SK-N-SH treated with all-trans-retinoic acid at 6 μM for 48 hours (cell line): ENCODE measurements at places on chromosomes 11 and 22.

- ATAC-seq, result no peak
These were observed 4.9 kb upstream of the IFITM10 start for GRCh38 chr11:1755344-1755691.

- no peak for ATAC-seq
These were observed 2.1 kb upstream of the MADD start for GRCh38 chr11:47267876-47268275.

DNA sequence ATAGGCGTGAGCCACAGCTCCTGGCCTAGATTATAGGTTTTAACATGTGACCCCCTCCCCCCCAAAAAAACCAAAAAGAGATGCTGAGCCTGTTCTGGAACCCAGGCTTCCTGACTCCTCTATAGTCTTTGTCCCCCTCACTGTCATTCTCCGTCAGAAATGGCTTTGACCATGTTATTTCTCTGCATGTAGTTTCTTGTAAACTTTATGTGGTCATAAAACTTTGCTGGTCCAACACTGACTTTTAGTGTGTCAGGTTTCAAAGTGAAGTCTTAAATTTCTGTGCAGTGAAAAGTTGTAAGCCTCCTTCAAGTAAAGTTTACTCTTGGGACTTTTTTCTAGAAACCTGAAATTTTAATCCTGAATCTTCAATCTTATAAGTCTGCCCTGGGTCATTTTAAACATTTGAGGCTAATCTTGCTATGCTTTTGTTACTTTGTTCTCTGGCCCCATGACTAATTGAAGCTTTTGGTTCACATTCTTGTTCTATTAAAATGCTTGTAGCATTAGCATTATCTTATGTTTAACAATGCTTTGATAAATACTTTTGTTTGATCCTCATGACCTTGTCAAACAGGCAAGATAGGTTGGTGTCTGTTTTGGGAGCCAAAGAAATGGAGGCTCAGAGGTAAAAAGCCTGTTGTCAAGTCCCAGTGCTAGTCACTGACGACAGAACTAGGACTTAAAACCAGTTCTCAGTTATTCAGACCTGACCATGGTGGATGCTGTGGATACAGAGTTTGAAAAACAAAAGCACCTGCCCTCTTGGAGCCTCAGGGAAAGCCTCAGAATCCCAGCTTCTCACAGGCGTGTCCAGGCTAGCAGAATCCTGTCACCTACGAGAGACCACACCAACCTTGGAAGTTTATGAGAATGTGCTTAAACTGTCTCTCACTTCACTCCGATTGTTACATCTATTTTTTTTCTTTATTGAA is 87.7 kb upstream of the HORMAD2 start:
- ATAC-seq, result peak; percentile 9; the same call in 1 of the 3 replicates

DNA sequence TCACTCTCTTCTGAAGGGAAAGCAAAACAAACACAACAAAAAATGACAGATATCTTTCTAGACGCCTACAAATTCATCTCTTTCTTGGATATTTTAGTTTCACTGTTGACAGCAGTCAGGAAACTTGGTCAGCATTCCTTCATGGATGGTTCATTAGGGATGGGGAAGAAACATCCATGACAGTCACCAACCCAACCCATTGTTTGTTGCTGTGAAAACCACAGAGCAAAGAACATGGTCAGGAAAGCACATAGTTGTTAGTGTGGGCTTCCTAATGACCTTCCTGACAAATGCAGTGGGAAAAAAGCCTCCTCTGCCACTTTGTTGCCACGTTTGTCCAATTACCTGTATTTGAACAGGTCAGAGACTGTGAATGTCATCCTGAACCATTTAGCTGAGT is 139.8 kb upstream of the SNX19 start:
- no peak for ATAC-seq

GRCh38 chr11:90774727-90775566 is 552.1 kb upstream of the CHORDC1 start:
- ATAC-seq, result no peak

GRCh38 chr11:63503492-63503891 is 2.4 kb upstream of the LGALS12 start:
- ATAC-seq, result no peak
